Left cardiac atrium (tissue), 4 donors: ENCODE measurements at places on chromosomes 12 and 14. TPM values are rescaled to one million over a fixed set of nuclear protein-coding genes. Genes with fewer than 3 reads are reported as not detected.

DNA sequence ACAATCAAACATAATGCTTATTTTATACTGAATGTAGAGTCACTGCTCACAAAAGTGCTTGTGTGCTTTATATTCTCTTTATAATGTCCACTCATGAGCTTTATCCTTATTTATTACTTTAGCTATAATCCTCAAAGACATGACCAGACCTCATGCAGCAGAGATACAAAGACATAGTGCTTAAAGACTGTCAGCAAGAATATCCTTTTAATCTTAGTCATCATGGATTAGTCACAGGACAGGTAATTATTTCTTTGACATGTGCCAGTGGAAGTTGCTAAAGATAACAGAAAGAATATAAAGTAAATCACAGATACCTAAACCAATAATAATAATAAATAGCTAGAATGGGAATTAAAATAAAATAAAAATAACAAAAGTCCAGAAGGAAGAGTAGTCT is 707.5 kb downstream of the BCL11B start:
- DNase-seq: no peak

GRCh38 chr12:124713041-124713435 is 145.6 kb upstream of the NCOR2 start:
- DNase-seq: peak; percentile 75

DNA sequence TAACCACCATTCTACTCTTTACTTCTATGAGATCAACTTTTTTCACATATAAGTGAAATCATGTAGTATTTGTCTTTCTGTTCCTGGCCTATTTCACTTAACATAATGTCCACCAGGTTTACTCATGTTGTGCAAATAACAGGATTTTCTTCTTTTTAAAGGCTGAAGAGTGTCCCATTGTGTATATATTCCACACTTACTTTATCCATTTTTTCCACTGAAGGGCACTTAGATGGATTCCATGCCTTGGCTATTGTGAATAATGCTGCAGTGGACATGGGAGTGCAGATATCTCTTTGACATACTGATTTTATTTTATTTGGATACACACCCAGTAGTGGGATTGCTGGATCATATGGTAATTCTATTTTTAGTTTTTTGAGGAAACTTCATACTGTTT is 181.1 kb upstream of the HMGA2 start:
- no peak for DNase-seq

DNA sequence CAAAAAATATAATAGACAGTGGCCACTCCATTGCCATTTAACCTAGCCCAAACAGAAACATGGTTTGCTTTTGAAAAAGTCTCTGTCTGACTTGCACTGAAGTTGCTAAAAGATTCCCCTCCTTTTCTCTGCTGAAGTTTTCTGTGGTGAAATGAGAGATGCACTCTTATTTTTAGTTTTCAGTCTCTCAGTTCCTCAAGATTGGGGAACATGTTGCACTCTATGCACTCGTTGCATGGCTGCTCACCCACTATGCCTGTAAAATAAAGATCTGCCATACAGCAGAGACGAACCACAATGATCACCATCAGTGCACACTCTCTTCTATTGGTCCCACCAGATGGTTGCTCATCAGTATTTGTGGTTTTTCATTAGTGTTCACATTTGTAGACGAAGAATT is 13.1 kb upstream of the DAAM1 start:
- DNase-seq: no peak

DNA sequence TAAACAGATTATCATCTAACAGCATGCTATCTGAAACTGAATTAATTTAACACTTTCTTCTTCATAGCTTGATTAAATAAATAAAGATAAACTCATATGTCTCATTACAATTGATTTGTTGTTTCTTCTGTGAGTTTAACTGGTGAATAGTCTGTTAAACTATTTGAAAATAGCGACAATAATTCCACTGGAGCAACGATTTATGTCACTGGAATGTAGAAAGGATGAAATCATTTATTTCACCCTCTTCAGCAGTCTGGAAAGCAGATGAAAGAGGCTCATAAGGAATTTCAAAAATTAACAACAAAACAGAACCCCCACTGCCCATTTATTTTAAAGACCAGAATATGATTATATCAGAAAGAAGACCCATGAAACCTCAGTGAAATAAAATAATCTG is 1165.1 kb upstream of the USP15 start:
- no peak for DNase-seq

Gene CCDC38
- 0.24 TPM for total RNA-seq
